ENCODE measurements at places on chromosomes 2 and 18.

GRCh38 chr2:28447086-28447485 lies 48.8 kb upstream of the PLB1 start:
- DNase-seq: no peak

GRCh38 chr2:232779465-232779864 lies 3.1 kb upstream of the KCNJ13 start:
- DNase-seq: no peak

DNA sequence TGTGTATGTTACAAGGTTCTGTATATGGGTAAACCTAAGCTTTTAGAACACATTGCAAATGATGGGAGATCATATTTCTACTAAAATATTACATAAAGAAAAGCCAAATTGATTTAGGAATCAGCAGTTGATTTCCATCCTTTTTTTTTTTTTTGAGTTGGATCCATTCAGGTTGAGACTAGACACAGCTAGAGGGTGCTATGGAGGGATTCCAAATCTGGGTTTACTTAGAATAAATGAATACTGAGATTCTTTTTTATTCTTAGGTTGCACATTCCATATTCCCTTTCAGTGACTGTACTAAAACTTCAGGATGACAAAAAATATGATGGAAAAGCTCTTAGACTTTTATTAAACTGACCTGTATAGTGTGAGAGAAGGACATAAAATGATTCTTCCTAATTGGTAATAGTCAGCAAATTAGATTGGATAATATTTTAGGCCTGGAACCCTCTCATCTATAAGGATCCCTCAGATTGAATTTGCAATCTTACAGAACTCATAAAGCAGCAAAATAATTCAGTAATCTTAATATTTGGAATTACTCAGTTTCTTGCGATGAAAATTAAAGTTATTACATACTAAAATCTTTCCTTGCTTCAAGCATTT lies 183.3 kb upstream of the SESTD1 start:
- DNase-seq: no peak

GRCh38 chr2:43212216-43212835 lies 14.1 kb downstream of the ZFP36L2 start:
- DNase-seq: no peak

- DNase-seq: no peak
These were observed 33.8 kb downstream of the TRIP12 start for GRCh38 chr2:229888031-229888430.

- DNase-seq: no peak
These were observed 58.5 kb downstream of the ADD2 start for GRCh38 chr2:70709275-70710037.

GRCh38 chr2:43005245-43005974 lies 213.0 kb upstream of the HAAO start:
- no peak for DNase-seq

DNA sequence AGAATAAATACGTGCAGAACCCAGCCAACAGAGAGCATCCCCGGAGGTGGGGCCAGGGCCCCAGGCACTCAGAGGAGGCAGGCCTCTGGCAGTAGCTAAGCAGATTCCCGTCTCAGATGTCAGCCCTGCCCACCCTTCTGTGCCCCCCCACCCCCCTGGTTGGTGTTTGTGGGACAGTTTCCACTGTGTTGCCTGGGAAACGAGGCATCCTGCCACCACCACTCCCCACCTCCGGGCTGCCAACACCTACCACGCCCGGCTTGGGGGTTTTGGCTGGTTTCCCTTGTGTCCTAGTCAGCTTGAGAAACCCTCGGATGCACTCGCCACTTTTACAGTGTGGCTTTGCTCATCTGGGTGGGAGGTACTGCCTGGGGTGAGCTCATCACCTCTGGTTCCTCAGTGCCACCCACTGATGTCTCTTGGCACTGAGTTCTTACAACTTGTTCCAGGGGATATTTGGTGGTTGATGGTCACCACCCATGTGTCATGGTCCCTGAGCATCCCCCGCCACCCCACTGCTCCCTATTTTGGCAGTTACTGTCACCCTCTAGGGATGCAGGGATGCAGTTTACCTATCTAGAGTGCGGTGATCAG lies 72.4 kb upstream of the YWHAQ start:
- no peak for DNase-seq

- DNase-seq: no peak
These were observed 48.7 kb upstream of the CD226 start for GRCh38 chr18:69996417-69996816.

GRCh38 chr2:164717000-164717803 lies 95.9 kb upstream of the GRB14 start:
- no peak for DNase-seq

DNA sequence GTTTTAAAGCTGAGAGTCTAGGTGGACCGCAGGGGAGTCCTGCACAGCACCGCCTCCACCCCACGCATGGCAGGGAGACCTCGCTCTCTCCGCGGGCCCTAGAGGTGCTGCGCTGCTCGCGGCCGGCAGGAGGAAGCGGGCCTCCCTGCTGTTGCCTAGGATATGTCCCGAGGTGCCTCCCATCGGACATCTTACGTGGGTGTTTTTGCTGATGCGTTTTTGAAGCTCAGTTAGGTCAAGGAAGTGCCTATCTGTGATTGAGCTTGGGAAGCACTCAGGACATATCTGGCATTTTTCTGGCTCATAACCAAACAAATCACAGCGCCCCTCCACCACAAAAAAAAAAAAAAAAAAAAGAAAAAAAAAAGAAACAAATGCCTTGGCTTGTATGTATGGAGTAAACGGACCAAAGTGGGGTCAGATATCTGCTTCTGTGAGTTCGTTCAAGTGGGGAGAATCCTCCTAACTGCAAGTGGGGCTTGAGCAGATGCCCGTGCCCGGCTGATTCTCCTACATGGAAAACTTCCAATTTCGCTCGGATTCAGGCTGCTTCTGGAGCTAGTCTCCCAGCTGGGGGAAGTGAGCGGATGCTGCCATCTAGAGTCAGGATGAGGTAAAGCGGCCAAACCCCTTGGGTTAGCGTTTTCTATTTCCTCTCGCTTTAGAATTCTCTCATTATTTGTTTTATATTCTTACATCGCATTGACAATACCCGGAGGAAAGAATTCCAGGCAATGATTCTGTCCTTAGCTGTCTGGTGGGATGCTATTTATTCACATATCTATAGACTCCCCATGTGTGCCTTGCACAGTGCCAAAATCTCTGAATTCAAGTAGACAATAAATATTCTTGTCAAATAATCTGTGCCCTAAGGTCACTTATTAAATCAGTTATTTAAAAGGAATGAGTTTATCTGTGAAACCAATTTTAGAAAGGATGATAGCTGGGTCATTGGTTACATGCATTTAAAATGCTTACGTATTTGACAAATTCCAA lies 95.3 kb downstream of the CD8B2 start:
- DNase-seq: no peak

GRCh38 chr18:30132959-30133358 lies 909.6 kb downstream of the DSC3 start:
- no peak for DNase-seq

DNA sequence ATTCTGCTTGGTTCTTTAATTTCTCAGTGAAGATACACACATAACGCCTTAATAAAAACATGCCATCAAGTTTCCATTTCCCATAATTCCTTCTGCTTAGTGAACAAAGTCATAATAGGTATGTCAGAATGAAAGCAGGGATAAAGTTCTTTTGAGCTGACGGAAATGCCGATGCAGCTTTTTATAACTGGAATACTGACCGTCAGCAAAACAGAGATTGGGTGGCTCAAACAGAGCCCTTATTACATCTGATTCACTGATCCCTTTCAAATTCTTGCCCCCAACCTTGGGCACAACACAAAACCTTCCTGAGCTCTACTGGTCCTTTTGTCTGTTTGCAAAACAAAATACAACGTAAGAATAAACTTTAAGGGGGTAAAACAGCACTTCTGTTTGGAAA lies 140.4 kb downstream of the CDH2 start:
- no peak for DNase-seq

Measured in esophagus squamous epithelium (tissue), 5 donors.